PC-3 (cell line): ENCODE measurements at places on chromosomes 6 and 20. TPM values are rescaled to one million over a fixed set of nuclear protein-coding genes. Genes with fewer than 3 reads are reported as not detected.

GRCh38 chr6:127267646-127268625, 1.3 kb downstream of the RNF146 start:
- peak; percentile 4 for DNase-seq

- peak; percentile 8 for DNase-seq
Measured at GRCh38 chr6:152099446-152100182, 292.1 kb downstream of the ESR1 start.

- DNase-seq = no peak
Measured at GRCh38 chr6:89989742-89990141, 95.5 kb downstream of the GJA10 start.

- no peak for DNase-seq
Measured at GRCh38 chr20:56299362-56299761, 50.8 kb downstream of the MC3R start.

DNA sequence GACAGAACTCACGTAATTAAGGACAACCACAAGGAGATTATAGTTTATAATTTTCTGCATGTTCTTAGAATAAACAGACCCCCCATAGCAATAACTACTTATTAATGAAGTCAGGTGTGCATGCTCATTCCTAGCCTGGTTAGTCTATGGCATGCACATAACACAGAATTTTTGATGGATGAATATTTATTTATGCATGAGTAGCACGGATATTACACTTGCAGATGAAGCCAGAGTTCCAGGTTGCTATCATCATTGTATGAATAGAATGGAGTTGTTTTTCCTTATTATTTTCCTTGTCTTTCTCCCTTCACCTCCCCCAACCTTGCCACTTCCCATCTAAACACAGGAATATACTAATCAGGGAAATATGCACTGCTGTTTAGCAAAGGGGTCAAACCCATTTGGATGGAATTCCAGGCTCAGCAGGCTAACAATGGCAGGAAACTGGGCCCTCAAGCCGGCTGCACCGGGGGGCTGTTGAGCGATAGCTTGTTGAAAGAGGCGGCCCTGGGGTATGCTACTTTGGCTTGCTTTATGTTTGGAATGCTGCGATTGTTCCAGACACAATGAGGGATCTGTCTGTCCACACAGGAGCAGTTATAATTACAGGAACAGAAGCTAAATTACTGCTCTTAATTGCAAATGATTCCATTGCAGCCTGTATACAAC, 112.6 kb downstream of the TMEM170B start:
- DNase-seq = peak; percentile 57

SOX12 gene
- total RNA-seq = 13.8 and 18.7 TPM in 2 replicates

MC3R gene
- total RNA-seq = not detected in 2 replicates
